PC-9 (cell line): ENCODE measurements at places on chromosomes 2 and 18. TPM values are rescaled to one million over a fixed set of nuclear protein-coding genes. Genes with fewer than 3 reads are reported as not detected.

GRCh38 chr18:78330766-78331165 is 648.9 kb upstream of the SALL3 start:
- H3K27ac ChIP-seq, result no peak overlapping the region
- no peaks in the 10 kb centered on the region for H3K4me1 ChIP-seq
- H3K27me3 ChIP-seq, result peaks cover 26% of the 10 kb centered on the region
- no peaks in the 10 kb centered on the region for H3K36me3 ChIP-seq
- no peak overlapping the region for H3K4me3 ChIP-seq

DNA sequence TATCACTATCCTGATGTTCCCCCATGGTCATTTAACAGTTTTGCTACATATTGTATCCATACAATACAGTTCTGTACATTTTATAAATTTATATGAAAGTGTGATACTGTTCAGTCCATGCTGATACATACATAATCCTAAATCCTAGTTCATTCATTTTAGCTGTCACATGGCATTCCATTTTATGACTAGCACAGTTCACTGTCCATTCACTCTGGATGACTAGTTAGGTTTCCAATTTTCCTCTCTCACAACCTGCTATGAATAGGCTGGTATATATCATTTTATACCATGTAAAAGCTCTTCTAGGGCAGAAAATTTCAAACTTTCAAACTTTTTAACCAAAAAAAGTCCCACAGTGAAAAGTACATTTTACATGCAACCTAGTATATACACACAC is 15.2 kb downstream of the SMAD2 start:
- H3K27ac ChIP-seq, result no peak overlapping the region
- no peaks in the 10 kb centered on the region for H3K27me3 ChIP-seq
- H3K4me1 ChIP-seq, result 0 out of 2 replicates have a peak, but pooled peaks cover 5% of the 10 kb centered on the region
- H3K36me3 ChIP-seq, result no peaks in the 10 kb centered on the region; the same call in 1 of the 2 replicates
- no peak overlapping the region for H3K4me3 ChIP-seq

DLX1 gene
- 0.87 TPM in 1 of 2 replicates, not detected in the other for total RNA-seq

- no peak for DNase-seq
- H3K36me3 ChIP-seq, result no peaks in the 10 kb centered on the region
- no peaks in the 10 kb centered on the region for H3K27me3 ChIP-seq
- no peaks in the 10 kb centered on the region for H3K4me1 ChIP-seq
Measured at GRCh38 chr2:204628926-204629712, 83.8 kb downstream of the PARD3B start.

DUSP2 gene
- 4.0 and 5.2 TPM in 2 replicates for total RNA-seq
